ENCODE measurements at places on chromosomes 12 and 14.

- H3K27me3 ChIP-seq: no peaks in the 10 kb centered on the region
- peaks cover 12% of the 10 kb centered on the region for H3K4me1 ChIP-seq
- H3K27ac ChIP-seq: peak overlapping the region; percentile 70
- no peaks in the 10 kb centered on the region for H3K36me3 ChIP-seq
These were observed 252.3 kb downstream of the EFCAB11 start for GRCh38 chr14:89702073-89702875.

DNA sequence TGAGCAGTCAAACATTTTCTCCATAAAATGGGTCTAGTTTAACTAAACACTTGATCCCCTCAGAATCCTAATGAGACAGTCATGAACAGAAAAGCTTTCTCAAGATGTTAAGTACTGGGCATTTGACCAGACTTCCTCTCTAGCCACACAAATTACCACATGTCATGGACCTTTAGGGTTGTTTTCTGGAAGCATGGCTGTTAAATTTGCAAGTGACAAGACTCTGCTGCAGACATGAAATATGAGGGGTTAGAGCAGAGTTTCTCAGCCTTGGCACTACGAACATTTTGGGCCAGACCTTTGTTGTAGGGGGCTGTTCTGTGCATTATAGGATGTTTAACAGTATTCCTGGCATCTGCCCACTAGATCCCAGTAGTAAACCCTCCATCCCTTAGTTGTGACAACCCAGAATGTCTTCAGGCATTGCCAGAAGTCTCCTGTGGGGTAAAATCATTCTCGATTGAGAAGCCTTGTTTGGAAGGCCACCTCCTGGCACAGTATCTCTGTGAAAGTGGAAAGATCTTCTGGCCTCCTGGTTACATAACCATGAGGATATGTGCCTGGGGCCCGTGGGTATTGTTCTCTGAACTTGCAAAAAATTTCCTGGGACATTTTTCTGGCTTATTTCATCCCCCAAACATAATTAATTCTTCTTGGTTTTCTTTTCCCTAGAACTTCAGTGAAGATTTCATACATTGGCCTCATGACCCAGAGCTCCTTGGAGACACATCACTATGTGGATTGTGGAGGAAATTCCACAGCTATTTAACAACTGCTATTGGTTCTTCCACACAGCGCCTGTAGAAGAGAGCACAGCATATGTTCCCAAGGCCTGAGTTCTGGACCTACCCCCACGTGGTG, 4.3 kb downstream of the TMEM106C start:
- peaks cover 5% of the 10 kb centered on the region for H3K27me3 ChIP-seq
- H3K4me1 ChIP-seq: peaks cover 6% of the 10 kb centered on the region

DNA sequence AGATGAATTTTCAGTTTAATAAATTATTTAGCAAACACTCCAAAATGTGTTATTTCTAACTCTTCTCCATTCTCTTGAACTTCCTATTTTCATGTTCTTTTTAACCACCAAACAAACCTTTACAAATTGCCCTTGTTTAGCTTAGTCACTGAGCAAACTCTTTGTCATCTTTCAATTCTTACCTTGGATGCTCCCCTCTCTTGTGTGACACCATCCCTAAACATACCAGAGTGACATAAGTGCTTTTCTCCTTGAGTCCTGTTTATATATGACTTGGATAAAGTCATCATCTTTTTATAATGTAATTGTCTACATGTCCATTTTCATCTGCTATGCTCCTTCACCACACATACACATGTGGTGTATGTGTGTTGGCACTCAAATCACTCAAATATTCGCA, 3.4 kb upstream of the TMEM19 start:
- no peaks in the 10 kb centered on the region for H3K36me3 ChIP-seq
- peaks cover 2% of the 10 kb centered on the region for H3K4me1 ChIP-seq

DNA sequence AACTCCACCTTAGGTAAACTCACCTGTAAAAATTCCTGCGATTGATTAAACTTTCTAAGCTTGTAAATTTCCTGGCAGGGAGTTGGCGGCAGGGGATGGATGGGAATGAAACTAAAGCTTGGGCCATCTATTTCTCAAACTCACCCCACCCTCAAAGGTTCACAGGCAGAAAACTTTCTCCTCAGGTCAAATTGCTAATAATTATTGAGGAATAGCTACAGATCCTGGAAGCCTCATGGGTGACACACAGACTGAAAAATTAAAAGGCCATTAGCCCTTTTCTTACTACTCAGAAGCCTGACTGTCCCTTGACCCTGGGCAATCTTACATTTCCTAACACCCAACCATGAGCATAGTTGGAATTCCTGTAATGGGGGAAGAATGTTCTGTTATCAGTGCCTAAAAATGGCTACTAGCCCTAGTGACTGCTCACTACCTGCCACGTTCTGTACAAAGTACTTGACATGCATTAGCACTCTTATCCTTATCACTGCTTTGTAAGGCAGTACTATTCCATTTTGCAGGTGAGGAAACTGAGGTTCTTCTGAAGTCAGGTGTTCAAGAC, 12.4 kb upstream of the SYNDIG1L start:
- H3K4me1 ChIP-seq: no peaks in the 10 kb centered on the region
- H3K27me3 ChIP-seq: no peaks in the 10 kb centered on the region
- no peak overlapping the region for H3K4me3 ChIP-seq
- H3K36me3 ChIP-seq: no peaks in the 10 kb centered on the region
- no peak overlapping the region for H3K27ac ChIP-seq

DNA sequence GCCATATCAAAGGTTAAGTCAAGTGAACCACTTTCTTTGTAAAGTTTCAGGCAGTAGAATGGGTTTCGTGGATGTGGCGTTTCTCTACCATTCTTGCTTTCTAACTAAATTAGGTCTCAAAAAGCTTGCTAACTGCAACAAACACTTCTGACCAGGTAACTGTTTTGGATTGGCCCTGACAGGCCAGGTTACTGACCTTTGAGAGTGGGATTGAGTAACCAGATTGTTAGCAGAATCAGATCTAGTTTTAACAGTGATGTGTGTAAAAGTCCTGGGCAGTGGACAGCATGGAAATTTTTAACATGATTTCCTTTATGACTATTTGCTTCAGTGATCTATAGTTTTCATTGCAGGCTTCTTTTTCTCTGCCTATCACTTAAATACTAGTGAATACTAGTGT, 57.9 kb downstream of the TMTC3 start:
- no peaks in the 10 kb centered on the region for H3K27me3 ChIP-seq
- no peak overlapping the region for H3K27ac ChIP-seq
- no peak overlapping the region for H3K4me3 ChIP-seq

- H3K4me1 ChIP-seq: no peaks in the 10 kb centered on the region
- no peak overlapping the region for H3K27ac ChIP-seq
- peaks cover 7% of the 10 kb centered on the region for H3K36me3 ChIP-seq
- no peak for DNase-seq
These were observed 36.5 kb downstream of the KCNMB4 start for GRCh38 chr12:70402597-70402996.

- peaks cover 22% of the 10 kb centered on the region for H3K4me1 ChIP-seq
- DNase-seq: peak; percentile 16
- no peaks in the 10 kb centered on the region for H3K36me3 ChIP-seq
- peak overlapping the region; percentile 36 for H3K27ac ChIP-seq
These were observed 217.4 kb downstream of the CRADD start for GRCh38 chr12:93894391-93895088.

DNA sequence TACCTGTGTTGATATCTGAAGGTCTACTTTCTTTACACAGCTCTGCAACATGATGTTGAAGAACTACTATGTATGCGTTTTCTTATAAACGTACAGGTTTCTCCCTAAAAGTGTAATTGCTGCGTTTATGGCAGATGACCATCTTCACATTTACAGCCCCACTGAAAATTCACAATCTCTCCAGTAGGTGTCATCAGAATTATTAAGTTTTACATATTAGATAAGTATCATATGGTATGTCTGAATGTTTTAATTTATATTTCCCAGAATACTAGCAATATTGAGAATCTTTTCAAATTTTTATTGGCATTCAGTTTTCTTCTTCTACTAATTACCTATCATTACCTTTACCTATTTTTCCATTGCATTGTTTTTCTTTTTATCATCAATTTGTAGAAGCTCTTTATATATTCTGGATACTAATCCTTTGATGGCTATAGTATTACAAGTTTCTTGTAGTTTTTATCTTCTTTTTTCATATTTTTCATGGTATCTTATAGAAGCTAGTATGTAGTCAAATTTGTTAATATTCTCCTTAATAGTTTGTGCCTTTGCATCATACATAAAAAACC, 123.5 kb downstream of the CAPZA3 start:
- no peak overlapping the region for H3K4me3 ChIP-seq
- H3K4me1 ChIP-seq: no peaks in the 10 kb centered on the region
- H3K27me3 ChIP-seq: no peaks in the 10 kb centered on the region
- no peaks in the 10 kb centered on the region for H3K36me3 ChIP-seq

DNA sequence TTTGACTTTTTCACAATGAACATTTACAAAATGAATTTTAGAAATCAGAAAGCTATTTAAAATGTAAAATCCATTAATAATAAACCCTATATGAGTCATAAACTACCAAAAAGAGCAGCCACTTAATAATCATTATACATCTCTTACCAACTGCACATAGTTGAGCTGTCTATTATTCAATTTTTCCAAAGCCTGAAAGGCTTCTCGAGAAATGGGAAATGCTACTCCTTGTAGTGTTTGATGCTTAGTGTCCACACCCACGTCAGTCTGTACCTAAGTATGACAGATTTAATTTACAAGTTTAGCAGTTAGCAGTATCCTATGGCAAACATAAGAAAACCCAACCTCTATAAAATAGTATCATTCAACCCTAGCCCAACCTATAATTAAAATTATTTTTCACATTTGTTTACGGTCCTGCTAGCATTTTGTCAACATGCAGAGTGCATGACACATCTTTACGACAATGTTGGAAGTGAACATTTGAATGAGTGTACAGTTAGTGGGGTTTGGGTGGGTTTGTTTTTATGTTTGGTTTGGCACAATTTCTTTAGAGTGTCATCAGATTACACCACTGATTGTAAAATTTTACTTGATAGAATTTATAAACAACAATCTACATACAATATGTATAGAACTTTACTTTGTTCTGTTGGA, 8.4 kb downstream of the TWF1 start:
- no peaks in the 10 kb centered on the region for H3K4me1 ChIP-seq
- H3K36me3 ChIP-seq: peaks cover 55% of the 10 kb centered on the region
- H3K27ac ChIP-seq: no peak overlapping the region

DNA sequence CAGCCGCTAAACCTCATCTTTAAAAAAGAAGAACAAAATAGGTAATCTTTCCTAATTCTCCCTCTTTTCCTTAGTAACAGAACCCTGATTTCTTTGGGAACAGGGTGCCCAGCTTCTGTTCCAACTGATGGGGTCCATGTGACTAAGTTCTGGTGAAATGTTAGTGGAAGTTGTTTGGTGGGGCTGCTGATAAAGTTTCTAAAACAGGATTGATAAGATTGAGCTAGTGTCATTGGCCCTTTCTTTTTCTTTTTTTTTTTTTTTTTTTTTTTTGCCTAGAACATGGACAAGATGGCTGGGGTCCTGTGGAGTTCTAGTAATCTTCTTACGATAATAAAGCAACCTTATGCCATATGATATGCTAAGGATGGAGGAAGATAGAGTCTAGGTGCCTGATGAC, 16.2 kb upstream of the TUBA1B start:
- DNase-seq: no peak
- H3K36me3 ChIP-seq: no peaks in the 10 kb centered on the region
- no peak overlapping the region for H3K4me3 ChIP-seq
- H3K27me3 ChIP-seq: no peaks in the 10 kb centered on the region

- no peak overlapping the region for H3K27ac ChIP-seq
- no peaks in the 10 kb centered on the region for H3K4me1 ChIP-seq
- H3K27me3 ChIP-seq: no peaks in the 10 kb centered on the region
- DNase-seq: no peak
- H3K36me3 ChIP-seq: no peaks in the 10 kb centered on the region
These were observed 107.9 kb downstream of the MYRFL start for GRCh38 chr12:69932676-69933552.

- peaks cover 12% of the 10 kb centered on the region for H3K36me3 ChIP-seq
- H3K27me3 ChIP-seq: no peaks in the 10 kb centered on the region
- DNase-seq: no peak
- no peak overlapping the region for H3K4me3 ChIP-seq
- H3K27ac ChIP-seq: no peak overlapping the region
- H3K4me1 ChIP-seq: no peaks in the 10 kb centered on the region
These were observed 67.4 kb downstream of the ELK3 start for GRCh38 chr12:96261557-96261956.

GRCh38 chr14:53043027-53043581, 92.3 kb upstream of the FERMT2 start:
- H3K36me3 ChIP-seq: peaks cover 24% of the 10 kb centered on the region
- no peak overlapping the region for H3K4me3 ChIP-seq
- no peaks in the 10 kb centered on the region for H3K4me1 ChIP-seq
- H3K27ac ChIP-seq: no peak overlapping the region

DNA sequence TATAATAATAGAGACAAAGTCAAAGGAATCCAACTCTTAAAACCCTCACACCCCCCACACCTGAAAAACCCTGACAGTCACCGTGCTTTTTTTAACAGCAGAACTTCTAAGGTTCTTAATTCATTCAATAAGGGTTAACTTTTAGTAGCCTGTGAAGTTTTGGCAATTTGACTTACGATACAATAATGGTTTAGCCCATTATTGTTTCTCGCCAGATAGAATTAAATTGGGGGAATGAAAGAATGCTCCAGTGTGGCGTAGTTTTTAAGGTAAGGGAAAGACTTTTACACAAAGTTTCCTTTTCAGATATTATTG, 604 bp upstream of the MAGOHB start:
- no peak overlapping the region for H3K27ac ChIP-seq
- DNase-seq: no peak
- no peaks in the 10 kb centered on the region for H3K27me3 ChIP-seq
- H3K36me3 ChIP-seq: no peaks in the 10 kb centered on the region

DNA sequence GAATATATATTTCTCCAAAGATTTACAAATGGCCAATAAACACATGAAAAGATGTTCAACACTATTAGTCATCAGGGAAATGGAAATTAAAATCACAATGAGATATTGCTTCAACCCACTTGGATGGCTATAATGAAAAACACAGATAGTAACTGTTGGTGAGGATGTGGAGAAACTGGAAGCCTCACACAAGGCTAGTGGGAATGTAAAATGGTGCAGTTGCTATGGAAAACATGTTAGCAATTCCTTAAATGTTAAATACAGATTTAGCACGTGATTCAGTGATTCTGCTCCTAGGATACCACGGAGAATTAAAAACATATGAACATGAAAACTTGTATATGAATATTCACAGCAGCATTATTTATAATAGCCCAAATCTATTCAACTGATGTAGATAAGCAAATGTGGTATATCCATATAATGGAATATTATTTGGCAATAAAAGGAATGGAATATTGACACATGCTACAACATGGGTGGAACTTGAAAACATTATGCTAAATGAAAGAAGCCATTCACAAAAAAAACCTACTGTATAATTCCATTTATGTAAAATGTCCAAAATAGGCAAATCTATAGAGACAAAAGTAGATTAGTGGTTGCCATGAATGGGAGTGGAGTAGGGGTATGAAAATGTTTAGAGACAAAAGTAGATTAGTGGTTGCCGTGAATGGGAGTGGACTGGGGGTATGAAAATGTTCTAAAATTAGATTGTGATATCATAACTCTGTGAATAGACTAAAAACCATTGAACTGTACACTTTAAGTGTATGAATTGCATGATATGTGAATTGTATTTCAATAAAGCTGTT, 227.1 kb upstream of the DDHD1 start:
- no peaks in the 10 kb centered on the region for H3K27me3 ChIP-seq
- DNase-seq: no peak
- H3K36me3 ChIP-seq: no peaks in the 10 kb centered on the region
- H3K4me1 ChIP-seq: no peaks in the 10 kb centered on the region
- H3K27ac ChIP-seq: no peak overlapping the region

Measured in thymus (tissue), 14 donors.